T follicular helper cell (primary cell): ENCODE measurements at places on chromosomes 3 and 15.

DNA sequence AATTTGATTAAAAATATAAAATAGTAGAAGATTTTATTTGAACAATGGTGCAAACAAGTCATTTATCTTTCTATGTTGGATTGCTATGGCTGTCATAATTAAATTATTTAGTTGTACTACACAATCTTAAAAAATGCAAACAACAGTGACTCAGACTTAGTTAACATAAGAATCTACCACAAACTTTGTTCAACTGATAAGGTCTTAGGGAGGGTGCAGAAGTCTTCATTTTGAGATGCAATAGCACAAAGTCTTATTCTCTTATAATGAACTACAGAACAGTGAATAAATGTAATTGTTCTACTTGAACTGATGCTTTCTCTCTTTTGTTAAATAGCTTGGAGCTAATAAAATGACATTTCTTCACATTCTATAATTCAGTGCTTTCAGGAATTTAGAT, 482.8 kb upstream of the NAALADL2 start:
- no peak for DNase-seq

DNA sequence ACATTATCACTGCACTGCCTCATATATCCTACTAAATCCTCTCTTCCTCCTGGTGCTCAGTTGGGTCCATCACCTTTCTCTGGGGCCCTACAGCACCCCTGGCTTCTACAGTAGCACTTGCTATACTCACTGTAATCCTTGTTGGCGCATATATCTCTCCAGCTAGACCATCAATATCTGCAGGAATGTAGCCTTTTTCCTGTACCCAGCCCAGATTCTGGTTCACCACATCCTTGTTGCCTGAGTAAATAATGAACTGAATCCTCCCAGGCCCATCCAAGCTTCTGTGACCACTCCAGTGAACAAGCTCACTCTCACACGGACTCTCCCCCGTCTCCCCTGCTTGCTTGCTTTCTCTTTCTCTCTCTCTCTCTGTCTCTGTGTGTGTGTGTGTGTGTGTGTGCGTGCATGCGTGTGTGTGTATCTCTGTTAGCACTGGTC, 62.5 kb upstream of the LIPC start:
- DNase-seq: no peak

DNA sequence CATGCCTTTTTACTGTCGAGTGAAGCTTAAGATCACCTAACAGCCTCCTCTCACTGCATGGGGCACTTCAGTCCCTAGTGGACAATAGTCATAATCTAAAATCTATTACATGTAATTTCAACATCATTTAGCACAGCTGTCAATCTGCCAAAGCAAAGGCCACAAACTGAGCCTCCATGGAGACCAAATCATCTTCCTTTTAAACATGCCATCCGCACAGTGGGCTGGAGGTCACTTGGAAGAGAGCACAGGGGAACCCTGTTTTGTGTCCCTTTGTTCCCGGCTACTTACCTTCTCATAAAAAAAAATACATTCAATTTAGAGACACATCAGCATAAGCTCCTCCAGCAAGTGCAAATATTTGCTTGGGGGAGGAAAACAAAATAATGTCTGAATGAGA, 167.3 kb downstream of the SQOR start:
- DNase-seq: no peak

DNA sequence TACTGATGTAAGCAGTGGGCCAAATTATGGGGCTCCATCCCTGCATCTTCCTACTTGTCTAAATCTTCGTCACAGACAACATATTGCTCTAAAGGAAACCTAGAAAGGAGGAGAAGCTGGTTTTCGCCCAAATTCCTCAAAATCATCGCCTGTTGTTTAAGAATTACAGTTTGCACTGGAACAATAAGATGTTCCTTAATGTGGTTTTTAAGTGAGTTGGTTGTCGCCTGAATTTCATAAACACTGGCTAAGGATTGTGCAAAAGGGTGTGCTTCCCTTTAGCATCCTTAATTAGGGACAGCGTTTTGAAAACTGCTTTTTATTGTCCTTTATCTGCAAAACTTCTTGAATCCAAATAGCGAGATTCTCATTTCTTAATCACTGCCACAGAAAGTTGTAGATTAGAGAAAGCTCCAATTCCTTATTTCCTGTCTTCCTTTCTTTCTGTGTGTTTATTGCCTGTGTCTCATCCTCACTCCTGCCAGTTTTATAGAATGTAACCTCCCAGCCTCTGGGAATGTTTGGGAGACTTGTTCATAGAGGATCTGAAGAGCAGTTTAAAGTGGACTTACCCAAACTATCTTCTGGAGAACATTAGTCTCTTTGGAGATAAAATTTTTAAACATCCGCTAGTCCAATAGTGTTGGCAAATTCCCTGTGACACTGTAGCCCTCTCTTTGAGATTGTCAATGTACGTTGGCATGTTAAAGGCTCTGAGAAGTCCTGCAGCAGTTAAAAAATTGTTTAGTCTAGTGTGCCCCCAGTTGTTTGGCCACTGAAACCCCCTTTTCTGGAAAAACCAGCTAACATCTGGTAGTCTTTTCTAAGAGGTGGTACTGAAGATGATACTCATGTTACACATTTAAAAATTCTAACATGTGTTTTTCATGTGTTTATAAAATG, 50.4 kb downstream of the FLNB start:
- DNase-seq: no peak

- DNase-seq: no peak
Observed at GRCh38 chr3:96584066-96584465, 230.3 kb upstream of the EPHA6 start.
